Smooth muscle cell of the umbilical artery (primary cell): ENCODE measurements at places on chromosomes 6 and 20. TPM values are rescaled to one million over a fixed set of nuclear protein-coding genes. Genes with fewer than 3 reads are reported as not detected.

Gene PRICKLE4
- total RNA-seq: 0.23 and 1.2 TPM in 2 replicates

Gene ZNF391
- 1.8 and 2.4 TPM in 2 replicates for total RNA-seq

Gene HLA-DRB5
- 0.09 TPM in 1 of 2 replicates, not detected in the other for total RNA-seq

Gene SIM1
- not detected in 2 replicates for total RNA-seq

Gene FRMD1
- not detected in 2 replicates for total RNA-seq

Gene OPRM1
- not detected in 2 replicates for total RNA-seq

Gene ATP6V1G2
- total RNA-seq: 2.6 and 3.3 TPM in 2 replicates
